Caco-2 (cell line): ENCODE measurements at places on chromosomes 13 and 19. TPM values are rescaled to one million over a fixed set of nuclear protein-coding genes. Genes with fewer than 3 reads are reported as not detected.

GRCh38 chr13:113468472-113469201 is 15.3 kb upstream of the ADPRHL1 start:
- DNase-seq = no peak
- no peak overlapping the region for H3K4me3 ChIP-seq
- no peaks in the 10 kb centered on the region for H3K4me1 ChIP-seq
- H3K36me3 ChIP-seq = peaks cover 5% of the 10 kb centered on the region; the same call in 1 of the 2 replicates

DNA sequence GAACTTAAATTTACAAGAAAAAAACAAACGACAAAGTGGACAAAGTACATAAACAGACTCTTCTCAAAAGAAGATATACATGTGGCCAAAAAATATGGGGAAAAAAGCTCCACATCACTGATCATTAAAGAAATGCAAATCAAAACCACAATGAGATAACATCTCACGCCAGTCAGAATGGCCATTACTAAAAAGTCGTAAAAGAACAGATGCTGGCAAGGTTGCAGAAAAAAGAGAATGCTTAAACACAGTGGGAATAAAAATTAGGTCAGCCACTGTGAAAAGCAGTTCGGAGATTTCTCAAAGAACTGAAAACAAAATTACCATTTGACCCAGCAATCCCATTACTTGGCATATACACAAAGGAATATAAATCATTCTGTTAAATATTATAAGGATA is 132.7 kb downstream of the UGGT2 start:
- H3K27me3 ChIP-seq = no peaks in the 10 kb centered on the region
- H3K4me3 ChIP-seq = no peak overlapping the region
- H3K36me3 ChIP-seq = no peaks in the 10 kb centered on the region
- H3K4me1 ChIP-seq = peaks cover 28% of the 10 kb centered on the region

- peaks cover 4% of the 10 kb centered on the region; the same call in 1 of the 2 replicates for H3K4me1 ChIP-seq
- DNase-seq = peak; percentile 75
- peak overlapping the region; percentile 48 for H3K27ac ChIP-seq
- H3K36me3 ChIP-seq = no peaks in the 10 kb centered on the region
Observed at GRCh38 chr19:13784731-13785452, 10.4 kb upstream of the ZSWIM4 start.

GRCh38 chr13:27338816-27339215 is 68.2 kb downstream of the RASL11A start:
- DNase-seq = peak; percentile 56
- no peaks in the 10 kb centered on the region for H3K4me1 ChIP-seq
- no peak overlapping the region for H3K4me3 ChIP-seq
- H3K36me3 ChIP-seq = no peaks in the 10 kb centered on the region

DNA sequence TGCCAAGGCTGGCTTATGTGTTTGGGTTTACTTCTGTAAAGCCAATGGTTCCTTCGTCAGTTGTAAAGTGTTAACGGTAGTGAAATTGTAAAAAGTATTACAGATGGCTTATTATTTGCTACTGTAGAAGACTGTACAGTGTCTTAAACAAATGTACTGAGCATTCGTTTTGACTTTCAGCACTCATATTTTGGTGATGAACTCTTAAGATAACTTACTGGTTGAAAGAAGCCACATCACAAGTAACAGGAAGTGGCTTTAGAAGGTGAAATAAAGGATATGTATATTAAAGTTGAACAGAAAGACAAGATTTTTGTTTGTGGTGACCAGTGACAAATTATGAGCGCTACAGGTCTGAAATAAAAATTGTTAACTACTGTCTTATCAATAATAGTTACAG is 64.2 kb downstream of the URI1 start:
- H3K36me3 ChIP-seq = no peaks in the 10 kb centered on the region
- no peak overlapping the region for H3K4me3 ChIP-seq

Gene GNG14
- total RNA-seq = 0.91 TPM in 1 of 2 replicates, not detected in the other

DNA sequence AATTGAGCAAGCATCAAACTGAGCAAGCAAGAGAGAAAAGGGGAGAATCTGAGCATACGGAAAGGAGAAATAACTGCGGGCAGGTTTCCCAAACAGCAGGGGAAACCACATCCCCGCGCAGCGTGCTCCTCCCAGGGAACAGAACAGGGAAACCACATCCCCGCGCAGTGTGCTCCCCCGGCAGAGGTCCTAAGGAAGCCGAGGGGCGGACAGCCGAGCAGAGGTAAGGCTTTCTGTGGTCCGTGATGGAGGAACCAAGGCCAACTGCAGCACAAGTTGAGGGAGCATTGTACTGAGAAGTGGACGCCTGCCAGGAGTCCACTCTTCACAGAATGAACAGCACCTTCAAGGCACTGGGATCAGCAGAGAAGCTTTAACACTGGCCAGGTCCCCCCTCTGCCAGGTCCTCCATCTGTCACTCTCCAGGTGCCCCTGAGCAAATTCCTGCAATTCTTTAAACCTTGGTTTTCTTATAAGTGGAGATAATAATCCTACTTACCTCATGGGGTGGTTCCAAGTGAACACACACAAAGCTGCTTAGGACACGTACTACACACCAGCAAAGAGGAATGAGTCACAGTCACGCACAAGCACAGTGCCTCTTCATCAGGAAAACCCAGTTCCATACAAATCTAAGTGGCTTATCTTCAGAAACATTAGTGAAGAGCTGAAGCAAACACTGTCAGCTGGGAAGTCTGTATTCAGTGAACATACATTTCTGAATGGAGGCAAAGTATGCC is 23.0 kb upstream of the LAMP1 start:
- no peak overlapping the region for H3K4me3 ChIP-seq
- H3K4me1 ChIP-seq = peaks cover 17% of the 10 kb centered on the region
- no peaks in the 10 kb centered on the region for H3K36me3 ChIP-seq
- no peaks in the 10 kb centered on the region for H3K27me3 ChIP-seq

- no peak for DNase-seq
- no peak overlapping the region for H3K4me3 ChIP-seq
- no peaks in the 10 kb centered on the region for H3K4me1 ChIP-seq
- no peaks in the 10 kb centered on the region for H3K27me3 ChIP-seq
Observed at GRCh38 chr13:61927648-61928047, 512.0 kb upstream of the PCDH20 start.

Gene SPINT2
- 728 and 748 TPM in 2 replicates for total RNA-seq

GRCh38 chr13:37348916-37349643 is 243.6 kb upstream of the CSNK1A1L start:
- H3K4me1 ChIP-seq = peaks cover 3% of the 10 kb centered on the region; the same call in 1 of the 2 replicates
- no peak overlapping the region for H3K27ac ChIP-seq
- DNase-seq = no peak
- no peak overlapping the region for H3K4me3 ChIP-seq
- H3K27me3 ChIP-seq = no peaks in the 10 kb centered on the region

- no peak for DNase-seq
- no peaks in the 10 kb centered on the region for H3K36me3 ChIP-seq
- H3K4me1 ChIP-seq = no peaks in the 10 kb centered on the region
- H3K4me3 ChIP-seq = no peak overlapping the region
- H3K27me3 ChIP-seq = no peaks in the 10 kb centered on the region
Observed at GRCh38 chr13:44116562-44117332, 237.0 kb downstream of the LACC1 start.

- no peaks in the 10 kb centered on the region for H3K4me1 ChIP-seq
- H3K27ac ChIP-seq = no peak overlapping the region
- H3K36me3 ChIP-seq = no peaks in the 10 kb centered on the region
Observed at GRCh38 chr19:29491491-29491890, 34.3 kb upstream of the VSTM2B start.

GRCh38 chr13:50419896-50420295 is 404.7 kb downstream of the KCNRG start:
- H3K27ac ChIP-seq = no peak overlapping the region
- H3K4me3 ChIP-seq = no peak overlapping the region
- DNase-seq = no peak

Gene N4BP2L1
- total RNA-seq = 7.9 and 9.3 TPM in 2 replicates

- no peak overlapping the region for H3K4me3 ChIP-seq
- DNase-seq = no peak
- no peaks in the 10 kb centered on the region for H3K27me3 ChIP-seq
- no peak overlapping the region for H3K27ac ChIP-seq
Observed at GRCh38 chr13:41465241-41465847, 8.0 kb downstream of the RGCC start.

Gene IL27RA
- total RNA-seq = 4.7 and 5.6 TPM in 2 replicates

Gene RNF225
- total RNA-seq = 0.73 and 1.3 TPM in 2 replicates

DNA sequence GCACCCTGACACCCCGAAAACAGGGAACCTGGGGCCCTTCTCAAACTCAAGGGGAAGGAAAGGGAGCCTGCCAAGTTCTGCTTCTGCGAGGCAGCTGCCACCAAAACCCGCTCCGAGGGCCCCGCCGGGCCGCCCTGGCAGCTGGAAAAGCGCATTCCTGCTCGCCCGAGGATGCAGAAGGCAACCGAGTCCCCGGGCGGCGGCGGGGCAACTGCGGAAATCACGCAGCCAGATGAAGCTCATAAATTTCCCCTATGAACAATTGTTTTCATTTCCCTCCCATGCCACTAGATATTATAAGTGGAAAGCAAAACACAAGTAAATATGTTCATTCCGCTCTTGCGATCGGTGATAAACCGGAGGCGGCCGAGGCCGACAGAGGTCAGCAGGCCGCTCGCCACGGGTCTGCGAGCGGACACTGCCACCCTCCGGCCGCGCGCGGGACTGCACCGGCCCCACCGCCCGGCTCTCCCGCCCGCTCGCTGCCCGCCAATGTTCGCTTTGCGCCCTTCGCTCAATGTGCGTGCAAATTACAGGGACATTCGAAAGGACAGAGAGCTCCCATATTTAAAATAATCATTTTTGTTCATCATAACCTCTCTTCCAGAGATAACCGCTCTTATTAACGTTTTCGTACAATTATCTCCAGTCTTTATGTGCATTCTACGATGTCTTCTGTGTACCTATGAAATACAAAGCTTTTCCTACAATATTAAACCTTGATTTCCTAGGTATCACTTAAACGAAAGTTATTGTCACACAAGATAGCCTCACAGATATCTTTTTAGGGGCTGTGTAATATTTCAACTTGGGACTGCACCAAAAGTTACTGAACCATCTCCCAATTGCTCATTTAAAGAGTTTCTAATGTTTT is 120.8 kb upstream of the ZNF507 start:
- no peak overlapping the region for H3K27ac ChIP-seq
- no peak overlapping the region for H3K4me3 ChIP-seq

GRCh38 chr19:9673912-9674662 is 813 bp downstream of the ZNF562 start:
- DNase-seq = no peak
- 0 out of 2 replicates have a peak, but pooled peaks cover 1% of the 10 kb centered on the region for H3K36me3 ChIP-seq
- H3K4me1 ChIP-seq = no peaks in the 10 kb centered on the region
- no peaks in the 10 kb centered on the region for H3K27me3 ChIP-seq
- peak overlapping the region; percentile 76 for H3K4me3 ChIP-seq
- peak overlapping the region; percentile 100 for H3K27ac ChIP-seq

- H3K27ac ChIP-seq = peak overlapping the region; percentile 92
- DNase-seq = no peak
- no peaks in the 10 kb centered on the region for H3K27me3 ChIP-seq
Observed at GRCh38 chr19:2536461-2536860, 60.5 kb downstream of the GADD45B start.

GRCh38 chr19:20237773-20238623 is 71.0 kb downstream of the ZNF486 start:
- no peaks in the 10 kb centered on the region for H3K27me3 ChIP-seq
- peaks cover 8% of the 10 kb centered on the region; the same call in 1 of the 2 replicates for H3K4me1 ChIP-seq
- no peaks in the 10 kb centered on the region for H3K36me3 ChIP-seq

DNA sequence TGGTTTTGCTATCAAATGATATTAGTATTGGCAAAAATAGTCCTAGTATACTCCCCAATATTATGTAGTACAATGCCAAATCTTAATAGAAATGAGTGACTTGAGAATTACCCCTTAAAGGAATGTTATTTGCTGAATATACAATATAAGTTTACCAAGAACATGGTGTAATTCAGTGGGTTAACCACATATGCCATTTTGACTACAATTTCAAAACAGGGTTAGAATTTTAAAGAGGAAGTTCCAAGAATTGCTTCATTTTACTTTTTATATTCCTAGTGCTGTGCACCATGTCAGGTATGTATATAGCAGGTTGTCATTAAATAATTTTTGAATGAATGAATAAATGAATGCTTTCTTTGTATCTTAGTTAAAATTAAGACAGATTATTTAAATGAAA is 66.3 kb downstream of the LMO7 start:
- H3K36me3 ChIP-seq = no peaks in the 10 kb centered on the region
- H3K4me3 ChIP-seq = no peak overlapping the region
- H3K27ac ChIP-seq = no peak overlapping the region
- no peak for DNase-seq

DNA sequence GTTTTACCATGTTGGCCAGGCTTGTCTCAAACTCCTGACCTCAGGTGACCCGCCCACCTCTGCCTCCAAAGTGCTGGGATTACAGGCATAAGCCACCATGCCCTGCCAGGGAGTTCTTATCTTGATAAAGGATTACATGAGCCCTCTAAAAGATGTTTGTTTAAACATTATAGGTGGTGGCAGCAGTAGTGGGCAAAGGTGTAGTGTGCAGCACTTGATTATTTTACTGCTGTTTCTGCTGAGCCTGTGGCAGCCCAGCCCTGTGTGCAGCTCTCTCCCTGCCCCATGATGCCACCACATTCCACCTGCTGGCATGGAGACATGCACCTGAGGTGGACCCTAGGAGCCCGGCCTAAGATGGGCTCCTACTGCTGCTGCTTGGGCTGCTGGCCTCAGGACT is 54.0 kb downstream of the ZNF429 start:
- H3K4me3 ChIP-seq = no peak overlapping the region
- no peak overlapping the region for H3K27ac ChIP-seq
- no peaks in the 10 kb centered on the region for H3K27me3 ChIP-seq
- DNase-seq = no peak
- H3K4me1 ChIP-seq = no peaks in the 10 kb centered on the region
- no peaks in the 10 kb centered on the region for H3K36me3 ChIP-seq

GRCh38 chr13:49272296-49272695 is 24.6 kb downstream of the CDADC1 start:
- no peak for DNase-seq
- no peak overlapping the region for H3K4me3 ChIP-seq
- no peaks in the 10 kb centered on the region for H3K36me3 ChIP-seq
- no peaks in the 10 kb centered on the region for H3K4me1 ChIP-seq

DNA sequence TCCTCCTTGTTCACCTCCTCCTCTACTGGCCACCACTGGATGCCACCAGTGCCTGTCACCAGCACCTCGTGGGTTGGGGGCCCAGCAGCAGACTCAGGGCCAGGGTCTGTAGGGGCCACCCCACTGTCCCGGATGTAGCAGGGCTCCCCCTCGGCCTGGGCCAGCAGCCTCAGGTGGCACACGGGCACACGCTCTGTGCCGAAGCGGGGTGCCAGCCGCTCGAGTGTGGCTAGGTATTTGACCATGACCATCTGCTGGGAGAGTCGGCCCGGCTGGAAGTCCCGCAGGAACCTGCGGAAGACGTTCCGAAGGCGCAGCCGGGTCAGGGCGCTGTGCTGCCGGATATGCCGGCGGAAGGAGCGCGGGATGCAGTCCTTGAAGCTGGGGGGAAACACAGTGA is 14.9 kb downstream of the TYK2 start:
- H3K4me1 ChIP-seq = no peaks in the 10 kb centered on the region
- no peak for DNase-seq
- H3K4me3 ChIP-seq = no peak overlapping the region
- peaks cover 4% of the 10 kb centered on the region for H3K36me3 ChIP-seq
- no peaks in the 10 kb centered on the region for H3K27me3 ChIP-seq
